Caco-2 (cell line): ENCODE measurements at places on chromosomes 3 and 15. TPM values are rescaled to one million over a fixed set of nuclear protein-coding genes. Genes with fewer than 3 reads are reported as not detected.

GRCh38 chr15:79740561-79740960, 156.3 kb downstream of the MTHFS start:
- no peak for DNase-seq

- DNase-seq: peak; percentile 49
Observed at GRCh38 chr3:128950223-128950938, 43.5 kb downstream of the CFAP92 start.

GRCh38 chr3:58999774-59000160, 50.1 kb downstream of the CFAP20DC start:
- DNase-seq: no peak

DNA sequence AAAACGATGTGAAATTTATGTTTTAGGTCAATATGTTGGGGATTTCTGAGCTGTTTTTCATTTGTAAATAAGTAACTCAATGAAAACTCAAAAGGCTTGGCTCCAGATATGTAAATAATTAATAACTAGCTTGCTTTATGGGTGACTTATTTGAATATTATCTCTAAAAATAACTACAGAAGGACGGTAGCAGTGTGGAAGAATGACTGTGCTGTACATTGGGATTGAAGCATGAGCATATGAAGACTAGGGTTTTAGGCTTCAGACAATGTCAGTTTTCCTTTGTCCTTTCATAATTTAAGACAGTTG, 343.9 kb downstream of the GRM7 start:
- DNase-seq: no peak

DNA sequence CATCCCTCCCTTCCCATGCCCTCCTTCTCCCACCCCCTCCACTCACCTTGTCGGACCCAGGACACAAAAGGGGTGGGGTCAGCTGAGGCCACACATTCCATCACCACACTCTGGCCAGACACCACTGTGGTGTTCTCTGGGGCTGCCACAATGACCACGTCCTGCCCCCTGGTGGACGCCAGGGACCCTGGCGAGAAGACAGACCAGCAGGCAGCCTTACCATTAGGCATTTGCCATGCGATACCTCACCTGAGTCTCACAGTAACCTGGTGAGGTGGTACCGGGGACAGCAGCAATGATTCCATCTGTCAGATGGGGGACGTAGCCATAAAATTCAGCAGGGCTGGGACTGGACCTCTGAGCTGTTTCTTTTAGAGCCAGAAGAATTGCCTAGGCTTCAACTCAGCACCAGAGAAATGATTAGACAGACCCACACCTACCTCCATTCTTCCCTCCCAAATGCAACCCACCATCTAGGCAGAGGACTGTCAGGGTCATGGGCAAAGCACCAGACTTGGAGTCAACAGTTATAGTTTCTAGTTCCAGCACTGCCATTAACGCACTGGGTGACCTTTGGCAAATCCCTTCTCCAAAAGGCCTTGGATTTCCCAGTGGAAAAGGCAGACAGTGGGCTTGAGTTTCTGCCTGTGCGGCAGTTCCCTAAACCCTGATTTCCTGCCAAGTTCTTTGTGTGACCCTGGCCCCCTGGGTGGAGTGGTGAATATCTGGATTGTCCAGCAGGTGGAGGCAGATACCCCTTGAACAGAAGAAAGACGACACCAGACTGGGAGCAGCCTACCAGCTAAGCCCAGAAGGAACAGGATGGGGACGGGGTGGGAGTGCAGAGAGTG, 21.8 kb downstream of the IGDCC4 start:
- peak; percentile 82 for DNase-seq

- DNase-seq: no peak
Observed at GRCh38 chr3:15823092-15823491, 25.3 kb upstream of the ANKRD28 start.

DNA sequence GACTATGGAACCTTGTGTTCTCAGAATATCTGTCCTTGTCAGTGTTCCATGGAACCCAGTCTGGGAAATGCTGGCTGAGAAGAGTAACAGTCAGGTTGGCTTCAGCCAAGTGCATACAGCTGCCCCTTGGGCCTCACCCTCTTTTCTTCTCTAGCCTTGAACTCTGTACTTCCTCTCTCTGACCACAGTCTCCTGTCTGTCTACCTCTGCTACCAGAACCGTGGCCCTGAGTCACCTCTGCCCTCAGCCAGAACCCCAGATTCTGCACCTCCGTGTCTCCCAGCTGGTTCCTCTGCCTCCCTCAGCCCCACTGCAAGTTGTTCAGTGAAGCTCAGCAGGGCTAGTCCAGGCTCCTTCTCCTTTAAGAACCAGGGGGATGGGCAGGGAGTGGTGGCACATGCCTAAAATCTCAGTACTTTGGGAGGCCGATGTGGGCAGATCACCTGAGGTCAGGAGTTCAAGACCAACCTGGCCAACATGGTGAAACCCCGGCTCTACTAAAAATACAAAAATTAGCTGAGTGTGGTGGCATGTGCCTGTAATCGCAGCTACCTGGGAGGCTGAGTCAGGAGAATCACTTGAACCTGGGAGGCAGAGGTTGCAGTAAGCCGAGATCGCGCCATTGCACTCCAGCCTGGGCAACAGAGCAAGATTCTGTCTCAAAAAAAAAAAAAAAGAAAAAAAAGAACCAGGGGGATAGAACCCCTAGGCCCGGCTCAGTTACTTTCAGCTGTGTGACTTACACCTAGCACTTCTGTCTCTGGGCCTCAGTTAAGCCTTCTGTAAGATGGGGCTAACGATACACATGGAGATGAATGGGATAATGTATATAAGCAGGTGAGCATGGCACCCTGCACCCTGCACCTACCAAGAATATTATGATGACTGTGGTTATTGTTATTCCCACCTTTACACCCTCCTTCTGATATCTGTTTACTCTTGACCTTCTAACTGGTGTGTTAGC, 24.3 kb upstream of the TATDN2 start:
- no peak for DNase-seq

- DNase-seq: no peak
Observed at GRCh38 chr3:183213415-183214276, 39.4 kb upstream of the B3GNT5 start.

- DNase-seq: no peak
Observed at GRCh38 chr15:99068186-99068585, 36.7 kb upstream of the SYNM start.

- peak; percentile 62 for DNase-seq
Observed at GRCh38 chr3:133742351-133743091, 3.7 kb upstream of the TF start.

DNA sequence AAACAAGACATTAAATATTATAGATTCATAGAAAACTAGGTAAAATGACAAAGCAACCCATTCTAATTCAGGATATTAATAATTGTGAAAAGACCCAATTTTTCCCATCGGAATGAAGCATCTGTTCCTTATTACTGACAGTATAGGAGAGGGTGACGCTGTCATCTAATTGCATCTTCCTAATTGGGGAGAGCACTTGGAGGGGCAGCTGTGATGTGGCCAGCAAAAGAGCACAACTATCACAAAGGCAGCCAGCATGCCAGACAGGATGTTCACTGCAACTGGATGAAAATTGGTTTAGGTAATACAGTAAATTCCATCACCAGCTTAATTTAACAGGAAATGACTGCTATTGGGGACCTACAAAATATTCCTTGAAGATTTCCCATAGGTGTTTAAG, 21.9 kb upstream of the MINAR1 start:
- DNase-seq: no peak

GRCh38 chr3:129974833-129975704, 549 bp downstream of the TRH start:
- no peak for DNase-seq

DNA sequence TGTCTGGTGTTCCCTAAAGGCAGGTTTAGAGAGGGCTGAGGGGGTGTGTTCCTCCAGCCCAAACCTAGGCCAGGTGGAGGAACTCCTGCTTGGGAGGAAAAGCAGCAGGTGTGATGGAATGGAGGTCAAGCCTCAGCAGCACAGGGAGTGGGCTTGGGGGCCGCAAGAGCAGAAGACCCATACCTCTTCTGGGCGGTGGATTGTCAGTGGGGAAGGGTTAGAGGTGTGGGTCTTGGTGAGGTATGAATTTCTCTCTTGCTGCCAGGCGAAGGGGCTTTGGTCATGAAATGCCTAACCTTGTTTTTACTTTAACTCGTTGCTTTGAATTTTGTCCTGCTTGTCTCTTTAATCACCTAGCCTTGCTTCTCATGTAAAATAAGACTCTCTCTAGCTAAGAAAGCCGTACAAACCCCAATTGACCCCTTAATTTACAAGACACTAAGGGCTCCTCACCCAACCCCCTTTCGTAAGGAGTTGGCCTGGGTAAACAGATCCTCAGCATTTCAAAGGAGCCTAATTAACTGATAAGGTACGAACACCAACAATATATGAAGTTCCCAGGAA, 38.9 kb downstream of the DHX30 start:
- no peak for DNase-seq

DNA sequence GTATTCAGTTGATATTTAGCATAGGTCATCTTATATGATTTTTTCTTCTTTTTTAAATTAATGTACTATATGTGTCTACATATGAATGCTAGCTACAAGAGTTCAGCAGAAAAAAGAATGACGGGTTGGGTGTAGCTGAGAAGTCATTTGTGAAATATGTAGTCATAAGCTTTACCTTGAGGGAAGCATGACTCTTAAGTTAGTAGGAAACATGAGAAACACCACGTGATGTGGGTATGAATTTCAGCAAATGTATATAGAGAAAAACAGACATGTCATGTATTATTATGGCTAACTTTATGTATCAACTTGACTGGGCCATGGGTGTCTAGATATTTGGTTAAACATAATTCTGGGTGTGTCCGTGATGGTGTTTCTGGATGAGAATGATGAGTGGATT, 125.0 kb downstream of the RAP2B start:
- no peak for DNase-seq

DNA sequence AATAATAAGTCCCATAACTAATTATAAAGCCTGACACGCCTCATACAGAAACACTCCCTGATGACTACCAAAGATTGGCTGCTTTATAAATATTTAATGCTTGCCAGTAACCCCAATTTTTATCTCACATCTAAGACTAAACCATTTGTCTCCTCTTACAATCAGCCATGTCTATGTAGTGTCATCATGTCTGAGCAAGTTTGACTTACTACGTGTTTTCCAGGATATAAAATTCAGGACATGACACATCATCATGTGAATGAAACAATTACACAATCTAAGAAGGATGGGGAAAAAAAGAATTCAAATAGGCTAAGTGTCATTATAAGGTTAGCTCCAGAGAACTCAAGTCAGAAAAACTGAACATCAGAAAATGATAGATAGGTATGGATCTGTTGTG, 208.7 kb downstream of the MECOM start:
- DNase-seq: no peak

ITIH1 gene
- total RNA-seq: 0.49 TPM in 1 of 2 replicates, not detected in the other

MUC13 gene
- 3.5 and 5.0 TPM in 2 replicates for total RNA-seq

RAD54L2 gene
- 34.0 and 36.5 TPM in 2 replicates for total RNA-seq

TGM4 gene
- total RNA-seq: not detected in 2 replicates

GOLGA6A gene
- total RNA-seq: not detected in 2 replicates

CCNB2 gene
- 90.1 and 92.0 TPM in 2 replicates for total RNA-seq

ISLR gene
- not detected in 2 replicates for total RNA-seq
